ENCODE measurements at places on chromosomes 3 and 15. TPM values are rescaled to one million over a fixed set of nuclear protein-coding genes. Genes with fewer than 3 reads are reported as not detected.

GRCh38 chr3:129526121-129526900 is 2.1 kb upstream of the RHO start:
- DNase-seq = no peak

- DNase-seq = no peak
These were observed 410.5 kb upstream of the CADM2 start for GRCh38 chr3:84547971-84548970.

The CHDH gene
- total RNA-seq = 0.72 TPM

- no peak for DNase-seq
These were observed 19.0 kb downstream of the FAH start for GRCh38 chr15:80171787-80172186.

DNA sequence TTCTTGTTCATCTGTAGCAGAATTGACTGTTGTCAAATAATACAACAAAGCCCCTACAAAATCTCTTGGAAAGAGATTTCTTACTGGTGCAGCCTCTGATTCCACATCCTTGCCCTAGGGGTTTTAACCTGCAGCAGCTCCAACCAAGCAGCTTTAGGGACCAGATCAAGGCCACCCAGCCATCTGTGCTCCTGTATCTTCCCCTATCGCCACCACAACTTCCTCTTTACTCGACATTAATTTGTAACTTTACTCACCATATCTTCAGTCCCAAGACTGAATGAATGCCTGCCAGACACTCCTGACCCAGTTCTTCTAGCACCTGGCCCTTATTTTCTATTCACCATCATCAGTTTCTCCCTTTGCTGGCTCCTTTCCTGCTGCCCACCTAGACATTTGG is 156.6 kb upstream of the IL12A start:
- no peak for DNase-seq
